Activated T-helper 1 cell treated with anti-CD3 and anti-CD28 coated beads, Interleukin-2, amount 50 U/mL, for 16 hours (primary cell): ENCODE measurements at places on chromosomes 7 and 10.

- no peak for DNase-seq
These were observed 176.2 kb upstream of the CDCA7L start for GRCh38 chr7:22121702-22122474.

- no peak for DNase-seq
These were observed 111.9 kb downstream of the SEMA3D start for GRCh38 chr7:85074992-85075391.

GRCh38 chr7:11579141-11579540, 252.9 kb downstream of the THSD7A start:
- DNase-seq: no peak

DNA sequence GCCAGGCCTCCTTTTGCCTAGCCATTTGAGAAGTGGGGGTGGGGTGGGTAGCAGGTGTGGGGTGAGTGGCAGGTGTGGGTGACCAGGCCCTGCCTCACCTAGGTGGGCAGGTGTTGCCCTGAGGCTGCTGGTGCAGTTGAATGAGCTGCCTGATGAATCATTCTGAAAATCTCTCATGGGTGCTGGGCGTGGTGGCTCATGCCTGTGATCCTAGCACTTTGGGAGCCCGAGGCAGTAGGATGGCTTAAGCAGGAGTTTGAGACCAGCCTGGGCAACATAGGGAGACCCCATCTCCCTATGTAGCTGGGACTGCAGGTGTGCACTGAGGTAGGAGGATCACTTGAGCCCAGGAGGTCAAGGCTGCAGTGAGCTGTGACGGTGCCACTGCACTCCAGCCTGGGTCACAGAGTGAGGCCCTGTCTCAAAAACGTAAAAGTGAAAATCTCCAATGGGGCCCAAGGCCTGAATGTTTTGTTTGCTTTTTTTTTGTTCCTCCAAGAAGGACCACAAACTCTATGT, 17.7 kb downstream of the TSPAN14 start:
- no peak for DNase-seq

- DNase-seq: no peak
These were observed 4.4 kb downstream of the HBP1 start for GRCh38 chr7:107173191-107173590.

- no peak for DNase-seq
These were observed 28.8 kb upstream of the GPR26 start for GRCh38 chr10:123637326-123637880.

GRCh38 chr10:71589617-71590551, 129.7 kb downstream of the C10orf105 start:
- no peak for DNase-seq

- no peak for DNase-seq
These were observed 5.8 kb downstream of the PTPN12 start for GRCh38 chr7:77542895-77543294.

DNA sequence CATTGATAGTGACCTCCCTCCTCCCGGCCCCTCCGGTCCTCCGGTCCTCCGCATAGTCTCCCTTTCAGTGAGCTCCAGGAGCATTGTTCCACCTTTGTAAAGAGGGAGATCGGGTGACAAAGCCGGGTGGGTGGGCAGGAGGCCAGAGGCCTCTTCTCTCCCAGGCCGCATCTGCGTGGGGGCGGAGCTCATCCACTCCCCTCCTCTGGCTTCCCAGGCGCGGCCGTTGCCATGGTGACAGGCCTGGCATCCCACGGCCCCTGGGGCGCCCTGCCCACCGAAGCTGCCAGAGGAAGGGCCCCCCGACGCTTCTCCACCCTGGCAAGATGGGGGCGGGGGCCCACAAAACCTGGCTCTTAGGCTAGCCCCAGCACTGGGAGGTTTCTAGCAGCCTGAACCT, 4.4 kb upstream of the FZD9 start:
- no peak for DNase-seq
